ENCODE measurements at places on chromosomes 1 and 21. TPM values are rescaled to one million over a fixed set of nuclear protein-coding genes. Genes with fewer than 3 reads are reported as not detected.

Gene HRNR
- total RNA-seq, result not detected

DNA sequence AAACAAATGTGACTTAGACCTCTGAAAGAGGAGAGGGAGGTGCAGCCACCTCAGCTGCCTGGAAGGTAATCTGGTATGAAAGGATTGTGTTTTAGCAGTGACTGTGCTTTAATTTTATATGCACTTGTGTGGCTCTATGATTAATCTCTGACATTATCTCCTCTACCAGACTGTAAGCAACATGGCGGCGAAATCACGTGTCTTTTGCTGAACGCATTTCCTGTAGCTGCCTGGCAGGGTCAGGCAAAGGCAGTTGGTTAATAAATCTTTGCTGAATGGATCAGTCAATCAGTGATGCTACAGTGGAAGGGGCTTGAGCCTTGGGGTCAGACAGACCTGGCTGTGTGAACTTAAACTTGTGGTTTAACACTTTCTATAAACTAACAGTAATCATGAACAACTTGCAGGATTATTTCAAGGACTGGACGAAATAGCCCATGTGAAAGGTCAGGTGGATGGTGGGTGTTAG is 96.9 kb downstream of the ADSS2 start:
- no peaks in the 10 kb centered on the region for H3K36me3 ChIP-seq
- no peak overlapping the region for H3K4me3 ChIP-seq
- DNase-seq, result no peak
- H3K4me1 ChIP-seq, result peaks cover 11% of the 10 kb centered on the region
- H3K27ac ChIP-seq, result no peak overlapping the region

Gene FAM229A
- total RNA-seq, result 9.7 TPM

Gene SYPL2
- total RNA-seq, result 1.5 TPM

DNA sequence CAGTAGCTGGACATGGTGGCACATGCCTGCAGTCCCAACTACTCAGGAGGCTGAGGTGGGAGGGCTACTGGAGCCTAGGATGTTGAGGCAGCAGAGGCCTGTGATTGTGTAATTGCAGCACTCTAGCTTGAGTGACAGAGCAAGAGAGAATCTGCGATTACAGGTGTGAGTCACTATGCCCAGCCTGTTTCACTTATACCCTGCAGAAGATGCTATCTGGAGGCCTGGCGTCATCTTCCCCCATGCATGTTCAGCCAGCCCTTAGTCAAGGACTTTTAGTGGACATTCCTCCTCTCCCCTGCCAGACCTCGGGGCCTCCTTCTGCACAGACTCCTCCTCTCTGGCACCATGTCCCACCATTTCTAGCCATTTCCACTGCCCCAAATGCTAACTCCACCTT is 36.3 kb upstream of the RCC2 start:
- H3K4me1 ChIP-seq, result no peaks in the 10 kb centered on the region
- H3K27ac ChIP-seq, result no peak overlapping the region
- no peaks in the 10 kb centered on the region for H3K27me3 ChIP-seq
- H3K36me3 ChIP-seq, result no peaks in the 10 kb centered on the region
- no peak overlapping the region for H3K4me3 ChIP-seq

Gene SPATA46
- not detected for total RNA-seq

Gene KCNE2
- not detected for total RNA-seq

GRCh38 chr1:91428182-91428798 is 23.7 kb upstream of the HFM1 start:
- H3K4me1 ChIP-seq, result no peaks in the 10 kb centered on the region
- H3K36me3 ChIP-seq, result no peaks in the 10 kb centered on the region
- H3K27me3 ChIP-seq, result no peaks in the 10 kb centered on the region
- DNase-seq, result no peak
- H3K27ac ChIP-seq, result no peak overlapping the region
- no peak overlapping the region for H3K4me3 ChIP-seq

DNA sequence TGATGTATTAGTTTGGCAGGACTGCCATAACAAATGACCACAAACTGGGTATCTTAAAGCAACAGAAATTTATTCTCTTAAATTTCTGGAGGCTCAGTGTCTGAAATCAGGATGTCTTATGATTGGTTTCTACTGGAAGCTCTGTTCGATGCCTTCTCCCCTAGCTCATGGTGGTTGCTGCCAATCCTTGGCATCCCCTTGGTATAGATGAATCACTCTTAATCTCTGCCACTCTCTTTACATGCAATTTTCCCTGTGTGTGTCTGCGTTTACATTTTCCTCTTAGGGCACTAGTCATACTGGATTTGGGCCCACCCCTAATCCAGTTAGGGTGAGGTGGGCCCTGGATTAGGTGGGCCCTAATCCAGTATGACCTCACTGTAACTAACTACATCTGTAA is 54.7 kb upstream of the MPC2 start:
- H3K4me3 ChIP-seq, result no peak overlapping the region
- no peaks in the 10 kb centered on the region for H3K27me3 ChIP-seq
- H3K27ac ChIP-seq, result no peak overlapping the region
- peaks cover 34% of the 10 kb centered on the region for H3K36me3 ChIP-seq
- H3K4me1 ChIP-seq, result no peaks in the 10 kb centered on the region

GRCh38 chr1:217274416-217274815 is 356.5 kb downstream of the GPATCH2 start:
- H3K4me1 ChIP-seq, result no peaks in the 10 kb centered on the region
- no peaks in the 10 kb centered on the region for H3K36me3 ChIP-seq
- no peaks in the 10 kb centered on the region for H3K27me3 ChIP-seq

Gene DNASE2B
- 26.1 TPM for total RNA-seq

Data from lower lobe of right lung (tissue), 2 donors.